ENCODE measurements at places on chromosomes 3 and 15.

DNA sequence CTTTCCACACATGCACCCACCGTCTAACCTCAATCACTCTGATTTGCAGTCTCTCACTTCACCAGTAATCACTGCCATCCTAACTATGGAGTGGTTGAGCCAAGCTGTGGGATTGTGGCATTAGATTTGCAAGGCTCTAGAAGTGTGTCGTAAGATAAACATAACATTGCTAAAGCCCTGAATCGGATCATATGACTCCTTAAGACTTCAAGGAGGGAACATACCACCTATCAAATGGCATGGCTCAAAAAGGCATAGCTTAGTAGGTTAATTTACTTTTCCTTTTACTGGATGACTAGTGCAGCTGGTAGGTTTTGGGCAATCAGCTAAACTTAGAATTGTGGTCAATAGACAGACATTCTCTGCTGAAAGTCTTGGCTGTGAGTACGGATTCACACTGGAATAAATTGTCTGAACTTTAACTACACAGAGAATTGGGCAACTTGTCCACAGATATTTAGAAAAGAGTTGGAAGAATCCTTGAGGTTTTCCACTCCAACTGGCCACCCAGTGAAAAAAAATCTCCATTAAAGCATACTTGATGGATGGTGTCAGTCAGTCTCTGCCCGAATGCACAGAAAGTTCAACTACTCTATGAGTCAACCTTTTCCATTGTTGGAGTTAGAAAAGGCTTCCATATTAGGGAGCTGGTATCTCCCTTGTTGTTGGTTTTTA, 476.7 kb upstream of the CBLB start:
- peak; percentile 90 for DNase-seq

DNA sequence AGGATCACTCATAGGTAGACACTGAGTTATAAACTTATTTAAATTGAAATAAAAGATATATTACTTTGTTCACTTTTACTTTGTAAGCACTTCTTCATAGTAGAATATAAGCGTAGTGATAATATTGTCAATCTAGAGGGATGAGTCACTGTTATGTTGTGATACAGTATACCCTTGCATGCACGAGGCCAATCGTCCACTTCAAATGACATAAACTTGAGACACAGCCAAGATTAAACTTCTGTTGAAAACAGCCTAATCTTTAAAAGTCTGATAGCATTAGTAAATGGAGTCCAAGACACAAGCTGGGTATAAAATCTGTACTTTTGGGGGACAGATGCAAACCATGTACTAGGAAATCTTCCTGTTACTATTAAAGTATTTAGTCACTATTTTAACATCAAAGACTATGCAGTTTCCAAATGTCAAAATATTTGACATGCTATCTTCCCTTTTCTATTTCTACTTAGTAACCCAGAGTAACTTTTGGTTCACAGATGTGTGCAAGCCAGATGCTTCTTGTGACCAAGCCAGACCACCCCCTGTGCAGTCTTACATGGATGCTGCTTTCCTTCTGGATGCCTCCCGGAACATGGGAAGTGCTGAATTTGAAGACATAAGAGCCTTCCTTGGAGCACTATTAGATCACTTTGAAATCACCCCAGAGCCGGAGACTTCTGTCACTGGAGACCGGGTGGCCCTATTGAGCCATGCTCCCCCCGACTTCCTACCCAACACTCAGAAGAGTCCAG, 85.3 kb downstream of the PIK3R4 start:
- peak; percentile 48 for DNase-seq

DNA sequence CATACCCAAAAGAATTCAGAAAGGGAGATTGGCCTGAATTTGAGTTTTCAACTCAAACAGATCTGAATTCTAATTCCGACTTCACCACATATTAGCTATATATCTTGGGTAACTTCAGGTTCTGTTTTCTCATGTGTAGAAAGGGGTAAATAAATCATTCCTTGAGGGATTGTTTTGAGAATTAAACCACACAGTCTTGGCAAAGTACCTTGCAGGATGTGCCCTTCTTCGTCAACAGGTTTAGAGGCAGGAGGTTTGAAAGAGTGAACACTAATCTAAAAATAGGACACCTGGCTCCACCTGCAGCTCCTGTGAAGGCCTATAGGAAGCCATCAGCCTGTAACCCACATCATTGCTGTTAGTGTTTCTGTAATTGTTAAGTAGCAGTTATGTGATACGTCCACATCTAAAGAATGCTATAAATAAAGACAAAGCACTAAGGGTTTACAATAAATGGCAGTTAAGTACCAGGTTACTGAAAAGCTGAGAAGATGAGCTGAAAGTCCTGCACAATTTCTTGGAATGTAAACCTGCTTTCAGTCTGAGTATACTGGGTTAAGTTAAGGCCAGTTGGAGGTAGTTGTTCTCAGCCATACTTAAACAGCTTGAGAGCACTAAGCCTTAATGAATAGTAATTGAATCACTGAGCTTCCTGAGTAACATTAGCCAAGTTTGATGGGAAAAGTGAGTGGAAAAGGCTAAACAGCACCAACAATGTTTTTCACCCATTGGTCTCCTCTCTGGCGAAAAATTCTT, 6.0 kb downstream of the CCDC80 start:
- DNase-seq: no peak

- DNase-seq: no peak
Measured at GRCh38 chr3:29577250-29577649, 296.4 kb downstream of the RBMS3 start.

DNA sequence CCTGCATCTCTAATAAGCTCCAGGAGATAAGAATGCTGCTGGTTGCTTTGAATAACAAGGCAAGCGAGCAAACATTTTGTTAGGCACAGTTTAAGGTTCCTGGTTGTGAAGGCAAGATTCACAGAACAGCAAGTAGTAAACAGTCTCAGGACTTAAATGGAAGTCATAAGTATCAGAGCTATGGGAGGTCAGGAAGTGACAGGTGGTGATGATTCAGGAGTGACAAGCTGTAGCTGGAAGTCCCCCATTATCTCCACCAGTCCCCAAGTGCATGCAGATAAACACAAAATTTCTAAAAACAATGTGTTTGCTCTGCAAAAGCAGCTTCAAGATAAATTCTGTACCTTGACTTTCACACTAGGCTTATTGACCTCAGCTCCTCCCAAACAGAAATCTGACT, 3.3 kb downstream of the FETUB start:
- DNase-seq: no peak

DNA sequence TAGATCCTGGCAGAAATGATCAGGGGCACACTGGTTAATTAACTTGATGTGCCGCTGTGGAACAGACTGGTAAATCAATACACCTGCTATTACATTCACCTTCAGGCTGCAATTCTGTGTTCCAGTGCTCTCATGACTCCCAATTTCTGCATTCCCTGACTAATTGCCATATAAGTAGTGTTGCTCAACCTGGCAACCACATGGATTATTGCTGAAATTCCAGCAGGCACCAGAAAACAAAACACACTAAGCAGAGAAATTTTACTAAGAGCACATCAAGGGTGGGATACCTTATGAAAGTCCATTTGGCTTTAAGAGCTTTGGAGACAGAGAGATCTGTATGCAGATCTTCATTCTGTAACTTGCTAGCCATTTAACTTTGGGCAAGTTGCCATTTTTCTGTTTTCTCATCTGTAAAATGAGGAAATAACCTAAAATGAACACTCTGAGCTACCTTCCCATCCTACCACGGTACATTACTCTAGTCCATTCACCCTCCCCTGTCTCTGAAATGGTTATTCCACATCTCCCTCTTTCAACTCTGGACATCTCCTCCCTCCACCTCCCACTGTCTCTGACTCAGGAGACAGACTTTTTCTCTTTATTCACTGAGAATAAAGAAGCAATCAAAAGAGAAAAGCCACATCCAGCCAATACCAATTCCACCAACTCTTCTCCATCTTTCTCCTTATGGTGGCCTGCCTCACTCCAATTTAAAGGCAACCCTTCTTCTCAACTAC, 54.6 kb downstream of the STAC start:
- DNase-seq: peak; percentile 25

- no peak for DNase-seq
Measured at GRCh38 chr15:99502182-99502581, 63.6 kb upstream of the MEF2A start.

DNA sequence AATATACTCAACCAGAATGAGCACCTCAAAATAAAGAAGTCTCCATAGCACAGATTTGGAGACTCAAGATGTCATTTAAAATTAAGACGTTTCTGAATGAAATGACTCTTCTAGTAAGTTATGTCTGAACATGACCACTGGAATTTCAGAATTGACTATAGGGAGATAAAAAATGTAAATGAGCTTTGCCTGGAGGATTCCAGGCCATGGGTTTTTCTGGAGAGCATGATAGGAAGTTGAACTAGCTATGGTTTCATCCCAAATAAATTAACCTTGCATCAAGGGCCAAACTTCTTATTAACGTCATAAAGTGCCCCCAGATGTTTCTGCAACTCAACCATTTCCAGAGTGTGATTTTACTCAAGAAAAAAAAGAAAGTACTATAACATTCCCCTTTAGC, 222.6 kb upstream of the NR2F2 start:
- peak; percentile 13 for DNase-seq

GRCh38 chr15:87873516-87873915, 383.0 kb downstream of the NTRK3 start:
- peak; percentile 58 for DNase-seq

DNA sequence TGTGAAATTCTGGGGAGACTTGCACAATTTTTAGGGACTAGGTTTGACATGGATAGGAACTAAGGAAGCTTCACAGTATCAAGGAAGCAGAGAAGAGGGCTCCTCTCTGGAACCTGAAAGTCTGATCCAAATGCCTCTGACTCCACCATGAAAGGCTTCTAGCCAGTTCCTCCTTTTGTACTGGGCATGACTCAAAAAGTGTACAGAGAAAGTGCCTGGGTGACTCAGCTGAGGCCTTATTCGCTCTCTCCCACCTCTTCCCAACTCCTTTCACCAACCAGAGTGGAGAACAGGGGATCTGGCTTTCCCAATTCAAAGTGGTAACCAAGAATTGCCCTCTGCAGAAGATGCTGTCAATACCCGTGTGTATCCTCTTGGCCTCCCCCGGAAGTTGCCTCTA, 342.9 kb upstream of the PROK2 start:
- peak; percentile 64 for DNase-seq

- no peak for DNase-seq
Measured at GRCh38 chr3:52880047-52880446, 17.3 kb downstream of the STIMATE start.

GRCh38 chr3:107633327-107634098, 110.8 kb downstream of the BBX start:
- DNase-seq: no peak

GRCh38 chr15:46441294-46442062, 806.6 kb downstream of the SQOR start:
- peak; percentile 63 for DNase-seq

DNA sequence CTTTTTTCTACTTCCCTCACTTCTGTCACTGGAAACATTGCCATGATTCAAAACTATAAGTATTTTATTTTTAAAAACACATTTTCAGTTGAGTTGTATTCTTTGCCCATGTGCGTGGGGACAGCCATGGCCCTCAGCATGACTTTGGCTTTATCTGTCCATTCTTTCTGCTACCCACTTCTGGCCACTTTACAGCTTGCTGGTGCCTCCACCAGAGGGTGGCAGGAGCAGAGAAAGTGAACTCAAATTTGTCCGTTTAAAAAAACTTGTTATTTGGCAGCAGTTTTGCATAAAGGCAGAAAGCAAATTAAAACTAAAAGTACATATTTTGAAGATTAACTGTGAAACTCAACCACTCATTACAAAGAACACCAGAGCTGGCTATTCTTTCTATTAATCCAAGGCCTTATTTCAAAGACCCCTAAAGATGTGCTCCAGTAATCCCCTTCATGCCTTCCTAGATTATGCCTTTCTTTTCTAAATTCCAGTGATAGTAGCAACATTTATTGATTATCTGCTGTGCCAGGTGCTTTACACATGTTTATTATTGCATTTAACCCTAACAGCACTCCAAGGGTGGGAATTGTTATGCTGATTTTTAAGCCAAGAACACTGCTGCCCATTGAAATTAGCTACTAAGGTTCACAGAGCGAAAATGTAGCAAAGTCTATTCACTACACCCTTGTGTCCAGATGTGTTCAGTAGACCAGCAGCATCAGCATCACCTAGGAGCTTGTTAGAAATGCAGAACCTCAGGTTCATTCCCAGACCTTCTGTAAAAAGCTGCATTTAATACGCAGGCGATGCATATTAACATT, 134.8 kb downstream of the THRB start:
- no peak for DNase-seq

DNA sequence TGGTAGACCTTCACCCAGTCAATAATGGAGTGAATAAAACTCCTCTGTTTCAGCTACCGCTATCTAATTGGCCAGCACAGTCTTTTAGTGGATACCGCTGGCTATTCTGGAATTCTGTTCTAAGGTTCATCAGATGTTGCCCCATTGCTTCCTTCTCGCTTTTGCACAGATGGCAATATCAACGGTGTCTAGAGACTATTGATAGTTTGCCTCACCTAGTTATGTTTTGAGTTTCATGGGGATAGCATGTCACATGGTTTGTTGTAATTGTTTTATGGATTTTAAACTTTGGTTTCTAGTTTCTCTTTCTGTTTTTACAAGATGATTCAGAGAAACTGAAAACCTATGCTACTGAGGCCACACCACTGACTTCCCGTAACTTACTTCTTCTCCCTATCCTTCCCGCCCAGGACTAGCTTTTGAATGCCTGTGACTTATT, 2.0 kb downstream of the XRN1 start:
- DNase-seq: peak; percentile 22

DNA sequence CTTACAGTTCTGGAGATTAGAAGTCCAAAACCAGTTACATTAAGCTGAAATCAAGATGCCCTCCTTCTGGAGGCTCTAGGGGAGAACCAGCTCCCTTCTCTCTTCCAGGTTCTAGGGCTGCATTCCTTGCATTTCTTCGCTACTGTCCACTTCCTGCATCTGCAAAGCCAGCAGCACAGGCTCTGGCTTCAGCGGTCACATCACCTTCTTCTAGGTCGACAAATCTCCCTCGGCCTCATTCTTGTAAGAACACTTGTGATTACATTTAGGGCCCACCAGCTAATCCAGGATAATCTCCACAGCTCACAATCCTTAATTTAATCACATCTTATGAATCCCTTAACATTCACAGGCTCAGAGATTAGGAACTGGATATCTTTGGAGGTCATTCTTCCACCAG, 73.8 kb downstream of the MINAR1 start:
- DNase-seq: no peak

DNA sequence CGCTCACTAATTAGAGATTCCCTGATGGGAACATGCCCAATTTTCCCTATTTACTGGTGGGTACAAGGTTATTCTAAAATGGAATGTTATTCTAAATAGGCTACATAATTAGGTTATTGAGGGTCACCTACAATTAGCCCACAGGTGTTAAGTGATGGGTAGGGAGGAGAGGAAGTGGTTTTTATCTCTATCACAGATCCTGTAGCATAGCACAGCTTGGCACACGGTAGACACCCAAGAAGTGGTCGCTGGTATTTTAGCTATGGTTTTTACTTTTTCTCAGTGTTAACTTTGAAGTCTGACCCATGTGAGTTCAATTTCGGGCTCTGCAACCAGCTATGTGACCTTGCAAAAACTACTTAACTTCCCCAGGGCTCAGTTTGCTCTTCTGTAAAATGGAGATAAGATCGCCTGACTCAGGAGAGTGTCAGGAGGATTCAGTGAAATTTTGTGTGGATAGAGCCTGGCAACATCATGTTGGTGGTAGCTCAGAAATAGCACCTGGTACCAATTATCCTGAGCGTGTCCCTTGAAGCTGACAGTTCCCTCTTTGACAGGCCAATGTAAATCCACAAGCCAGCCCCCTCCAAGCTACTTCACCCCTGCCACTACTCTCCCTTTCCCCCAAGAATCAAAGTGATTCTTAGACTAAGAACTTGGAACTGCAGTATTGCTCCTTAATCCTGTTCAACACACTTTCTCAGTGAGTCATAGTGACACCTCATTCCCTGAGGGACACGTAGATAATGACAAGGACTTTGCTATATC, 8.7 kb upstream of the LMCD1 start:
- no peak for DNase-seq

All from fibroblast of pulmonary artery (primary cell).